ENCODE measurements at places on chromosomes 3 and 15.
A peak's percentile ranks its signal among the peaks of the same experiment; 100 is the strongest.

- no peak for DNase-seq
Measured at GRCh38 chr3:31242026-31242960, 290.4 kb upstream of the STT3B start.

DNA sequence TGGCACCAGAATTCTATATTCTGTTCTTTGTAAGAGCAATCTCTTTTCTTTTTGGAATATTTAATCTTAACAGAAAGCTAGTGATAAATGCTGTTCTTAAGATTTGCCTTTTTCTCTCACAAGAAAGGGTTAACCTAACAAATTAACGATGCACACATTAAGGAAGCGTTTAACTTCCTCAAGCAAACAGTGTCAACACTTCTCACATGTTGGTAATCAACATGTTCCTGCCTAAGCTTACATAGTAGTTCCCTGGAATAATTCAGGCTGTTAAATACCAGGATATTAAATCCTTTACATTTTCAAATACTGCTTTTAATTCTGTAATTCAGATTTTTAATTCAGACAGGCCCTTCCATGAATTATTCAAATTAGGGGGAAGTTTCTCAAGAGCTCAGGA lies 67.4 kb upstream of the RPL35A start:
- DNase-seq = no peak

DNA sequence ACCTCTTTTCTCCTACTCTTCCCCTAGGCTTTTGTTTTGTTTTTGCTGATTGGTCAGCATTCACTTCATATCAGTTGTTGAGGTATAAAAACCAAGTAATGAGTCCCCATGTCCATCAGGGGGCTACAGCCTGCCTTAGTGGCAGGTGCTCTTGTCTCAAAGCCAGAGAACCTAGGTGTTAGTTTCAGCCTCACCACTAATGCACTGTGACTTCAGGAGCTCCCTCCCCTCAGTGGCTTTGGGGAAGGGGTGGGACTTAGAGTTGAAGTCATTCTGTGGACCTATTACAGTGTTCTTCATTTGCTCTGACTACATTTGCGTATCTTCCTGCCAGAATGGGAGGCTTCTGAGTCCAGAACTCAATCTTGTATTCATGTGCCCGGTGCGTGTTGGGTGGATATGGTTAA lies 41.6 kb downstream of the NR2C2 start:
- DNase-seq = no peak

GRCh38 chr3:45524565-45524964 lies 70.0 kb upstream of the LIMD1 start:
- no peak for DNase-seq

DNA sequence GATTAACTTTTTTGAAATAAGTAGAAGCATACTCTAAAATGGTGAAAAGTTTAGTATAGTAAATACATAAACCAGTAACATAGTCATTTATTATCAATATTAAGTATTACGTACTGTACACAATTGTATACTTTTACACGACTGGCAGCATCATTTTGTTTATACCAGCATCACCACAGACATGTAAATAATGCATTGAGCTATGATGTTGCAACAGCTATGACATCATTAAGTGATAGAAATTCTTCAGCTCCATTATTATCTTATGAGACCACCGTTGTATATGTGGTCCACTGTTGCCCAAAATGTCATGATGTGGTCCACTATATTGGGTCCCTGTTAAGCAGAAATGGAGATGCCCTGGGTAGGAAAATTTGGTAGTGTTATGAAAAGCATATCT lies 51.3 kb downstream of the DRD3 start:
- DNase-seq = no peak

- no peak for DNase-seq
Measured at GRCh38 chr3:17643691-17644090, 98.7 kb downstream of the TBC1D5 start.

DNA sequence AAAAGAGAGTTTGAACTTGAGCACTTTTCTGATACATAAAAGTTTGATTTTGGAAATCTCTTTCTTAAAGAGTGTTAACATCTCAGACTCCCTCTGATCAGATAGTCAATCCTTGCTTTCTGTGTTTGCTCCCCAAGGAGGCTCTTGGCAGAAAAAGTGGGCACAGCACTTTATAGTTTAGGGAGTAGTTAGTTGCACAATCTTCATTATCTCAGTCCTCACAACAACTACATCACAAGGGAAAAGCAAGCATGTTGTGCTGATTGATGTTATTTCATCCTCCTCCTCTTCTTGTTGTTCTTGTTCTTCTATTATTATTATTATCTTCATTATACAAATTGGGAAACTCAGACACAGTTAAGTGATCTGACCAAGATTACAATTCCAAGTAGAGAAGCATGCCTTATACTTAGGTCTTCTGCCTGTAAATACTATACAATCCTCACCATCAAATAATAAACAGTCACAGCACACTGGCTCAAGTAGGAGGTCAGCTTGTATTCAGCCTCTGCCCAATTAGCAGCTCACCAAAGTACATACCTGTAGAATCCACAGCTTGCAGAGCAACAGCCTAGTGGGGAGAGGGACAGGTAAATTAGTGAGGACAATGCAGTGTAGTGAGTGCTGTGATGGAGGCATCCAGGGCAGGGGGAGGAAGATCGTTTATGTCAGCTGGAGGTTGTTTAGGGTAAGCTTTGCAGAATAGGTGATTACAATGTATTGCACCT lies 304.1 kb upstream of the MME start:
- no peak for DNase-seq

- DNase-seq = no peak
Measured at GRCh38 chr15:94008104-94009074, 223.0 kb upstream of the MCTP2 start.

DNA sequence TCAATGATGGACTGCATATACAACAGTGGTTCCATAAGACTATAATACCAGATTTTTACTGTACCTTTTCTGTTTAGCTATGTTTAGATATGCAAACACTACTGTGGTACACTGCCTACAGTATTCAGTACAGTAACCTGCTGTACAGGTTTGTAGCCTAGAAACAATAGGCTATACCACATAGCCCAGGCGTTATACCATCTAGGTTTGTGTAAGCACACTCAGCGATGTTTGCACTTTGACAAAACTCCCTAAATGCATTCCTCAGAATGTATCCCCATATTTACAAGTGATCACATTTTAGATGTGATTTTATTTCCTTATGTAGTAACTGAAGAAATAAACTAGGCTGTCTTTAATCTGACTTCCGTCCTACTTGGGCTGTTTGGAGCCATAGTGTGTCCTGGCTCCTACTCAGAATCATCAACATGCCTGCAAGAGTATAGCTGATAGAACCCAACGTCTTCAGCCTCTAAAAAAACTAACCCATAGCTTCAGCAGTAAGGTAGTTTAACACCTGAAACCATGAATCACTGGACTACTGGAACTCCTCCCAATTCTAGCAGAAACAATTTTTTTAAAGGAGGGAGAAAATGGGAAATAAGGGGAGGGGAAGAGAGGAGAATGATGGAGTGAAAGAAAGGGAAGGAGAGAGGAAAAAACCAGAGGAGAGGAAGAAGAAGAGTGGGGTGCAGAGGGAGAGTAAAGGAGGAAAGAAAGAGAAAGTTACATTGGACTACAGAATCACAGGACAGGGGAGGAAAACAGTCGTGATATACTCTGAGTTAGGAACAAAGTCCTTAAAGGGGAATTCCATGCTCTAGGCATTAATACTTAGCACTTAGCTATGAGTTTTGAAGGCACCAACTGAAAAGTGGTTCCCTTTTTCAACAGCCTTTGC lies 67.7 kb upstream of the PLXND1 start:
- DNase-seq = no peak

DNA sequence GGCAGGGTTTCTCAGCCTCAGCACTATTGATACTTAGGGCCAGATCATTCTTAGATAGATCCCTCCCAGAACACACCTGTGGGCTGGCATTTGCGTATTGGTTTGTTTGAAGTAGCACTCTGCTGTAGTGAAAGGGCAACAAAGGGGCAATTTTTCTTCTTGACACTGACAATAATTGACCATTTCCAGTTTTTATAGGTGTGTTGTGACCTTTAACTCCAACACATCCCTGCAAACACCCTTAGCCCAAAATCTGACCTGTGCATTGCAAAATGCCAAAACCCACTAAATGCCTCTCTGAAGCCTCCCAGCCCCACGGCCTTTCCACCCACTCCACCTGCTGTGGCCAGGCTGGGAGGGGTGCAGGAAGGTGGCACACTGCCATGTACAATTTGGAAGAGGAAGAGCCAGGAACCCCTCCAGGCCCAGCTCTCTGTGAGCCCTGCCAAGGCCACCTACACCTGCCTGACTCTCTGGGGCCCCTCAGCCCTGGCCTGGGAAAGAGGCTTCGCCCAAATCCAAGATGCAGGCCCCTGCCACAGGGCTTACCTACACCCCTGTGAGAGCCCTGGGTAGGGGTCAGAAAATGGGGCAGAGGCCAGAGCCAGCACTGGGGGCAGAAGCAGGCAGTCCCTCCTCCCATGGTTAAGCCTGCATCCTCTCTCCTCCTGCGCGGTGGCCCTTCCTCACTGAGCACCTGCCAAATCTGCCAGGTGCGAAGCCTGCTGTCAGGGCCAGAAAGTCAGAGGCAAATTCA lies 9.6 kb upstream of the CYP11A1 start:
- no peak for DNase-seq

- no peak for DNase-seq
Measured at GRCh38 chr3:16255326-16255725, 9.4 kb downstream of the DPH3 start.

DNA sequence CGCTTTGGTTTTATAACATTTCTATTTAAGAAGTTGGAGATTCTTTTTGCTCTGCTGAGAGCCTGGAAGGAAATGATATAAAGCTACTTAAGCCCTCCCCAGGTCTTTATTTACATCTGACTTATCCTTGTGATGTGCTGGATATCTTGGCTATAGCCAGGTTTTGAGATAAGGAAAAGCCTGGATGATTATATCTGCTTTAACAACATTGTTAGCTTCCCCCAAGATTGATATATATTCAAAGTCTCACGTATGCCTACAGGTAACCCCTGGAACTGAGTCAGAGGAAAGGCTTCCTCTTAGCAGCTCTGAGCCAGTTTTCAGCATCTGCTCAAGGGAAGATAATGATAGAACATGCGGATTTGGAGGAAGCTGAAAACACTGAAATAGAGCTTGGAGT lies 61.5 kb upstream of the CRBN start:
- no peak for DNase-seq

GRCh38 chr15:52284164-52284563 lies 11.4 kb downstream of the MYO5C start:
- no peak for DNase-seq

DNA sequence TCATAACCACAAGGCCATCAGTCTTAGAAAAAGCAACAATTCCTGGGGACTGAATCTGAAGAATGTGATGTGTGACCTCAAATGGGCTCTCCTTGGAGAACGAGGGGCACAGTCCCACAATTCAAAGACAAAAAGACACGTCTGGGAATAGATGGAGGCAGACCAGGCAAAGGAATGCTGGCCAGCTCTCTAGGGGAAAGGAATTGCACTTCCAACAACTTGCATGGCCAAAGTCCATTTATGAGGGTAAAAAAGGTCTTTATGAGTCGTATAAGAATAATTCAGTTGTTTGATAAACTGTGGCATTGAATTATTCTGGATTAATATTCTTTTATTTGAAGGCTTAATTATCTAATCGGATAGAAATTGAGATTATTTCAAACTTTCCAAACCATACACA lies 180.5 kb upstream of the FEZF2 start:
- no peak for DNase-seq

- no peak for DNase-seq
Measured at GRCh38 chr15:93037820-93038705, 50.9 kb downstream of the RGMA start.

- no peak for DNase-seq
Measured at GRCh38 chr3:133273346-133273745, 126.5 kb upstream of the BFSP2 start.

- no peak for DNase-seq
Measured at GRCh38 chr3:196962930-196963630, 5.6 kb downstream of the PIGZ start.

- DNase-seq = no peak
Measured at GRCh38 chr3:45626096-45626887, 31.7 kb downstream of the LIMD1 start.

- DNase-seq = no peak
Measured at GRCh38 chr3:58535531-58536500, 1.2 kb downstream of the ACOX2 start.

- DNase-seq = no peak
Measured at GRCh38 chr15:47157827-47158226, 559.5 kb upstream of the SEMA6D start.

- peak; percentile 37 for DNase-seq
Measured at GRCh38 chr15:55993804-55994560, 570 bp upstream of the NEDD4 start.

- peak; percentile 71 for DNase-seq
Measured at GRCh38 chr3:133895208-133896001, at the start of gene RAB6B. TSS of gene RAB6B (minus strand) at chr3:133895882. CDS start at chr3:133895466, 416 bp downstream.

DNA sequence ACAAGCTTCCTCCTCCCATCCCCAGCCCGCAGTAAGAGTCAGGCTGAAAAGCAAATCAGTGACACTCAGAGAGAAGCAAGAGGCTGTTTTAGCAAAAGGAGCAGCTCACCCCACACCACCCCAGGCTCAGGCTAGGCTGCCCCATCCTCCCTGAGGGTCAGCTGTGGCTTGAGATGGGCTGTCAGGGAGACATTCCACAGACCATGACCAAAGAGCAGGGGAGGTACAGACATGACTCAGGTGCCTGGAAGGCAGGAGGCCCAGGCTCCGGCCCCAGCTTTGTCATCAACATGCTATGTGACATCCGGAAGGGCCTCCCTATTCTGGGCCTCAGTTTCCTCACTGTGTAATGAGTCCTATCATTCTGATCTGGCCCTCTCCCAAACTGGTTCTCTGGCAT lies 24.7 kb downstream of the HCN4 start:
- peak; percentile 83 for DNase-seq

DNA sequence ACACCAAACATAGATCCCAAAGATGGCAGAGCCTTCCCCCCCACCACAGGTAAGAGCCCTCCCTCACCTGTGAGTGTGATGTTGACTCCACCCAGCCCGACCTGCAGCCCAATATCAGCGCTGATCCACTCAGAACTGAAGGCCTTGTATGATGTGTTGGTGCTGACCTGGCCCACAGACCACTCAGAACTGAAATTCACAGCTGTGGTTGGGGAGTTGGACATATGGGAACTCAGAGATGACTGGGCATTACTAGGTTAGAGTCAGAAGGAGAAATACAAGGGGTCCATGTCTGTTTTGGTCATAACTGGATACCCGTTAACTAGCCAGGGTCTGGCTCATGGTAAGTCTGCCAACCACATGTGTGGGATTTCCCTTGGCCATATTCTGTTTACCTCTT lies 6.9 kb downstream of the DUOXA2 start:
- no peak for DNase-seq

DNA sequence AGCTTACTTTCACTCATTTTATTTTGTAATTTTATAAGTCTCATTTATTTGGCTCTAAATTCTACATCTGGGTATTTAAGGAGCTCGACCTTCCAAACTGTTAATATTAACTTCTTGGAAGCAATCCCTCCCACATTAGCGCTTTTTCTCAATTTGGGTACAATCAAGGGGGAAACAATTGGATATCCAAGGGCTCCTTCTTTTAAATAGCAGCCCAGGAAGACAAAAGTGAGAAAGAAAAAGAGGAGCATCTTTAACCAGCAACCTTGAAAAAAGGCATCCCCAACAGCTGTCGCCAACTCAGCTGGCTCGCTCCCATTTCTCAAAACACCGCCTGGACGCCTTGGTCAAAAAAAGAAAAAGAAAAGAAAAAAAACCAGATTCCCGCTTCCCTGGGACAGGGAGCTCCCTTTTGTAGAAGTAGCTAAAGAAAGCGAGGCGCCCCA lies 873 bp downstream of the C3orf70 start:
- DNase-seq = no peak

All from HTR-8/SVneo (cell line).